ENCODE measurements at places on chromosomes 12 and 14. TPM values are rescaled to one million over a fixed set of nuclear protein-coding genes. Genes with fewer than 3 reads are reported as not detected.
A peak's percentile ranks its signal among the peaks of the same experiment; 100 is the strongest.

- no peaks in the 10 kb centered on the region for H3K27me3 ChIP-seq
- no peaks in the 10 kb centered on the region for H3K36me3 ChIP-seq
- no peak overlapping the region for H3K27ac ChIP-seq
- no peak overlapping the region for H3K4me3 ChIP-seq
- DNase-seq: no peak
- no peaks in the 10 kb centered on the region for H3K4me1 ChIP-seq
Measured at GRCh38 chr12:72694193-72694592, 422.0 kb downstream of the TRHDE start.

DNA sequence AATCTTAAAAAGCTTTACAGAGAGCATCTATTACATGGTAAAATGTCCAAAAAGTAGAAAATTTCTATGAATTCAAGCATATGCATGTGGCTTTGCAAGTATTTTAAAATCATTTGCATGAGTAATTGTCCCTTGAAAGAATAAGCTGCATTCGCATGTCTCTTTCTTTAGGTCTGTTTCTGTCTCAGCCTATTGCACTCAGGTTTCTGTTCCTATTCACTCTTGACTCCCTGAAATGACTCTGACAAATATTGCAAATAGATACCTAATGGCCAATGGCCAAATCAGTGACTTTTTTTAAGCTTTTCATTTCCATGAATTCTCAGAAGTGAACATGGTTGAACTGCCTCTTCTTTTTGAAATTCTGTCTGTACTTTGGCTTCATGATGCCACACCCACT, 6.4 kb upstream of the TTC8 start:
- H3K4me1 ChIP-seq: no peaks in the 10 kb centered on the region
- H3K27me3 ChIP-seq: no peaks in the 10 kb centered on the region
- no peak for DNase-seq
- no peak overlapping the region for H3K4me3 ChIP-seq

Gene PELI2
- 36.3 TPM for total RNA-seq

DNA sequence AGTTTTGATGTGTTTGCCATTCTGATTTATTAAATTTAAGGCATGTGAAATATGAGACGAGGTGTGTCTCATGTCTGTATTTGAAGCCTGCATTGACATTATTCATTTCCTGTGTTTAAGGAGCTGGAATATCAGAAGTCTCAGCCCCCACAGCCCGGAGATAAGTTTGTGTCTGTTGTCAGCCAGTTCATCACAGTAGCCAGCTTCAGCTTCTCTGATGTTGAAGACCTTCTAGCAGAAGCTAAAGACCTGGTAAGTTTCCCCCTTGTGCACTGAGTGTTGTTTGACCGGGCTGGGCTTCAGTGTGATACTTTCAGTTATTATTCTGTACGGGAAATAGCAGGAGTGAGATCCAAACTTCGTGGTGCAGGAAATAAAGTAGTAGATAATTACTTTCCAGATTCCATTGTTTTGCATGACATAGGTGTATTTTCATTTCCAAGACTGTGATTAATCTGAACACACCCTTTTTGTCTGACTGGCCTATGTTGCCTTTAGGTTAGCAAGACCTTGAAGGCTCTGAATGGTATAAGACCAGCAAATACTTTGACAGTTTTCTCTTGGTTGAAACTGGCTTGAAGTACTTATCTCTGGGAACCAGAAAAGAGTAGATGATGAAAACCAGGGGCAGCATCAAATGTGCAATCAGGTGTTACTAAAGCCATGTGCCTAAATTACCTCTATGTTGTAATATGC, 101.5 kb downstream of the GPR135 start:
- H3K27me3 ChIP-seq: no peaks in the 10 kb centered on the region
- H3K4me3 ChIP-seq: peak overlapping the region; percentile 7
- H3K27ac ChIP-seq: peak overlapping the region; percentile 60
- H3K36me3 ChIP-seq: peaks cover 34% of the 10 kb centered on the region
- DNase-seq: no peak

DNA sequence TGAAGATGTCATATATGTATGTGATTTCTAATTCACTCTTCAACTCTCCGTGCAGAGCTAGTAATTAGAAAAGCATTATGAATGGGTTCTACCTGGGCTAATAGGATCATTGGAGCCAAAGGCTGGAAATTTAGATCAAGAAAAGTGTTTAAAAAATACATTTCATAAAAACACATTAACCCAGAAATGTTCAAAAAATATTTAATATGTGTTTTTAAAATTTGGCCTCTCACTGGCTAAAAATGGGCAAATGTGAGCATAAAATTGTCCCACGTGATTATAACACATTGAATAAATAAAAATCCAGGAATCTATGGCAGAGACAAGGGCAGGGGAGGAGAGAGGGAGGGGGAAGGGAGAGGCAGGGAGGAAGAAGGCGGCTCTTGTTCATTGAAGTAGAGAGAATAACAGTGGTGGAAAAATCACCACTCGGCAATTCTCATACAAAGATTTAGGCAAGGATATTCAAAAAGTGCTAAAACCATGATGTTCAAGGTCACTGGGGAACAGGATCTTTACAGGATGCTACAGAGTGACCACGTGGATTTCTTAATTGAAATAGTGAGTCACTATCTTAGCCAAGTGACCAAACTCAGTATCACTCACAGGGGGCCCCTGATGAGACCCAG, 38.8 kb downstream of the FBXO21 start:
- H3K4me1 ChIP-seq: peaks cover 11% of the 10 kb centered on the region
- no peak overlapping the region for H3K27ac ChIP-seq
- no peak overlapping the region for H3K4me3 ChIP-seq
- DNase-seq: no peak
- H3K36me3 ChIP-seq: no peaks in the 10 kb centered on the region

DNA sequence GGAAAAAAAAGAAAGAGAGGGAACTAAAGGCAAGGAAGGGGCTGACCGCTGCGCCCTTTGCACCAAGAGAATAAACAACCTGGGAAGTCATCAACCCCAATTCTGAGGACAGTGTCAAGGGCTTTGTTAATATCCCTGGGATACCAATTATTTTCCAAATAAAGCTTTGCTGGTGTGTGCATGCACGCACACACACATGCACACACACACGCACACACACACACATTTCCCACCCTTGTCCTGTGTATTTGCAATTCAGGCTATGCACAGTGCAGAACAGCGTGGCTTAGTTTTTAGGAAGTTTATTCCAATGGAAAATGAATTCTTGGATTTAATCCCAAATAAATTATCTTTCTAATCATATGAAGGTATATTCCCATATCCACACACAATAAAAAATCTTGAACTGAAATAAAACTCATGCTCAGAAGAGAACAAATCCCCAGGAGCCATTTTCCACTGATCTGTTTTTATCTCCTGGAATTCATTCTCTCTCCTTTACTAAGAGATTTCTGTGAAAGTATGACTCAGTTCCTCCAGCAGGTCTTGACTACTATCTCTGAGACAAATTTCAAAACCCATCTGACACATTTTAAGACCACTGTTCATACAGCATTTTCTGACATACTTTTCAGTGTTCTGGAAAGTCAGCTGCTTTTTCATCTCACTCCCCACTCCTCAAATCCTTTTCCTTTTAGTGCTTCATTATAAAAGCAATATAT, 334.4 kb upstream of the ATP2B1 start:
- no peaks in the 10 kb centered on the region for H3K4me1 ChIP-seq
- no peak for DNase-seq
- H3K27ac ChIP-seq: no peak overlapping the region
- H3K27me3 ChIP-seq: no peaks in the 10 kb centered on the region
- H3K36me3 ChIP-seq: no peaks in the 10 kb centered on the region
- no peak overlapping the region for H3K4me3 ChIP-seq

DNA sequence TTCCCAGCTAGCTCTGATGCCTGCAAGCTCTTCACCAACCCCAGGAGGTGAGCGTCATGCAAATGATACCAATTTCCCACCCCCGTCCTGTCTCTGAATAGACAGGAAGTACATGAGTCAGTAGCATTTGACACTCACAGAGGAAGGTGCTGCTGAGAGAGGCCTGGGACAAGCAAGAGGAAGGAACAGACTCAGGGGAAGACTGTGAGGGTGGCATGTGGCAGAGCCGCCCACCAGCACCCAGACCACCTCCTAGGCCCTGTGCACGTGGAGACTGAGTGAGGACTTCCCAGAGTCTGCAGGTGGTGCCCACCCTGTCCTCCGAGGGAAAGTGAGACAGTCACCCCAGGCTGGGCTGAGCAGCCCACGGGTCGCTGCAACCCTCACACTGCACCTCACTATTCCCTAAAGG, 199.5 kb upstream of the SFSWAP start:
- H3K4me3 ChIP-seq: no peak overlapping the region
- DNase-seq: no peak
- H3K27ac ChIP-seq: no peak overlapping the region
- no peaks in the 10 kb centered on the region for H3K27me3 ChIP-seq
- H3K36me3 ChIP-seq: no peaks in the 10 kb centered on the region
- H3K4me1 ChIP-seq: no peaks in the 10 kb centered on the region

Gene TMTC2
- 35.8 TPM for total RNA-seq

GRCh38 chr12:119178544-119179334, at the start of gene HSPB8:
TSS of gene HSPB8 (plus strand) at chr12:119178931. CDS start at chr12:119179313, 382 bp downstream.
- H3K27me3 ChIP-seq: no peaks in the 10 kb centered on the region
- H3K4me3 ChIP-seq: peak within 1 kb of the TSS; percentile 32
- peak; percentile 63 for DNase-seq
- no peaks in the 10 kb centered on the region for H3K36me3 ChIP-seq

- H3K27ac ChIP-seq: no peak overlapping the region
- no peak for DNase-seq
- peaks cover 30% of the 10 kb centered on the region for H3K4me1 ChIP-seq
- no peaks in the 10 kb centered on the region for H3K27me3 ChIP-seq
- H3K36me3 ChIP-seq: no peaks in the 10 kb centered on the region
- H3K4me3 ChIP-seq: no peak overlapping the region
Measured at GRCh38 chr14:77554816-77555599, 56.4 kb upstream of the ISM2 start.

GRCh38 chr14:94412671-94413638, 24.6 kb upstream of the SERPINA1 start:
- no peak overlapping the region for H3K27ac ChIP-seq
- no peaks in the 10 kb centered on the region for H3K4me1 ChIP-seq
- H3K27me3 ChIP-seq: no peaks in the 10 kb centered on the region
- H3K36me3 ChIP-seq: no peaks in the 10 kb centered on the region
- DNase-seq: no peak
- no peak overlapping the region for H3K4me3 ChIP-seq

- no peak overlapping the region for H3K4me3 ChIP-seq
- no peaks in the 10 kb centered on the region for H3K4me1 ChIP-seq
- no peaks in the 10 kb centered on the region for H3K36me3 ChIP-seq
- H3K27me3 ChIP-seq: no peaks in the 10 kb centered on the region
- H3K27ac ChIP-seq: no peak overlapping the region
- no peak for DNase-seq
Measured at GRCh38 chr14:96422992-96423391, 31.1 kb downstream of the AK7 start.

Gene TXNDC16
- 7.2 TPM for total RNA-seq

DNA sequence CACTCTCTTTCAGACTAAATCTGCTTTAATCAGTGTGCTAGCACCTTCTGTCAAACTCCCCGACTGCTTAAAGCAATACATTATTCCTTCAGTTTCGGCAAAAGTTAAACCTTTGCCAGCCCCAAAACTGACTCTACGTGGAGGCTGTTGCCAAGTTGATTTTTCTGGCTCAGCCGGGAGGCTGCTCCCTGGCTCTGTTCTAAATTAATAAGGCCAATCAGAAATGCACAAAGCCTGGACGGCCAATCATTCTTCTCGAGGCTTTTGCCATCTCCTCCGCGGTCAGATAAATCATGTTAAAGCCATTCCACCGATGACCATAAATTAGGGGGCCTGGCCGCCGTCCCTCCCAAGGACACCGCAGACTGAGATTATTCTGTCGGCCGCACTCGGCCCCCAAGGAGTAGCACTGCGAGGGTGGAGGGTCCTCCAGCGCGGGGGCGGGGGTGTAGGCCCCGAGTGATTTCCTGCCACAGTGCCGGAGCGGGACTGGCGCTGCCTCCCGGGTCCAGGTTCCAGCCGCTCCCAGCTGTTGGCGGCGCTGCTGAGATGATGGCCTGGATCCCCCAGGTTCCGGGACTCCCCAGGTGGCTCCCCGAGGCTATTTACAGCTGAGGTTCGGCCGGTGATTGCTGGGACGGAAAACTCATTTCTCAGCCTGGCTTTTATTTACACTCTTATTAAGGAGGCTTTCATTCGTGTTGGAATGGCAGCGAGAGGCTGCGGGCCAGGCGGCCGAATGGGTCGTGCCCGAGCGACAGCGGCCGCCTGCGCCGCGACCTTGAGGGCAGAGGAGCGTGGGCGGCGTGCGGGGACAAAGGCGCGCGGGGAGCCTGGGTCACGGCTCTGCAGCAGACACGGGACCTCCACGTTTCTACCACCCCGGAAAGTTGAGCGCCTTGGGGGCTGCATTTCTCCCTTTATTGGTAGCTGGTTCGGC, 165.1 kb downstream of the MON2 start:
- H3K36me3 ChIP-seq: no peaks in the 10 kb centered on the region
- H3K27me3 ChIP-seq: no peaks in the 10 kb centered on the region
- peak overlapping the region; percentile 87 for H3K27ac ChIP-seq
- peak overlapping the region; percentile 60 for H3K4me3 ChIP-seq
- peak; percentile 53 for DNase-seq

Gene ZDHHC22
- total RNA-seq: not detected

Gene SYCP3
- not detected for total RNA-seq

DNA sequence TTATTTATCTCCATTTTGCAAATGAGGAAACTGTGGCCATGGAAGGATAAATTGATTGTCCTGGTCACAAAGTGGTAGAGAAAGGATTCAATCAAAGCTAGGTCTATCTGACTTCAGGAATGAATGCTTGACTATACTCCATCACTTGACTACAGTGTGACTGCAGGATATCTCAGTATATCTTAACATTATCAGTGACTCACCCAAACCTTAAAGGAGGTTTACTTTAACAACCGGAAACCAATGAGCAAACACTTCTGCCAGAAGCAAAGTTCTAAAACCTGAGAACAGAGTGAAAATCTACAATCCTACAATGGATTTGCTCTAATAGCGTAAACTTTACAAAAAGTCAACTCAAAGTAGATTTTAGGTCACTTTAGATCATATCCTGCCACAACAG, 277.0 kb downstream of the CEP128 start:
- no peaks in the 10 kb centered on the region for H3K36me3 ChIP-seq
- no peaks in the 10 kb centered on the region for H3K4me1 ChIP-seq
- no peak overlapping the region for H3K27ac ChIP-seq
- no peak for DNase-seq

Gene FOXM1
- total RNA-seq: 0.21 TPM

DNA sequence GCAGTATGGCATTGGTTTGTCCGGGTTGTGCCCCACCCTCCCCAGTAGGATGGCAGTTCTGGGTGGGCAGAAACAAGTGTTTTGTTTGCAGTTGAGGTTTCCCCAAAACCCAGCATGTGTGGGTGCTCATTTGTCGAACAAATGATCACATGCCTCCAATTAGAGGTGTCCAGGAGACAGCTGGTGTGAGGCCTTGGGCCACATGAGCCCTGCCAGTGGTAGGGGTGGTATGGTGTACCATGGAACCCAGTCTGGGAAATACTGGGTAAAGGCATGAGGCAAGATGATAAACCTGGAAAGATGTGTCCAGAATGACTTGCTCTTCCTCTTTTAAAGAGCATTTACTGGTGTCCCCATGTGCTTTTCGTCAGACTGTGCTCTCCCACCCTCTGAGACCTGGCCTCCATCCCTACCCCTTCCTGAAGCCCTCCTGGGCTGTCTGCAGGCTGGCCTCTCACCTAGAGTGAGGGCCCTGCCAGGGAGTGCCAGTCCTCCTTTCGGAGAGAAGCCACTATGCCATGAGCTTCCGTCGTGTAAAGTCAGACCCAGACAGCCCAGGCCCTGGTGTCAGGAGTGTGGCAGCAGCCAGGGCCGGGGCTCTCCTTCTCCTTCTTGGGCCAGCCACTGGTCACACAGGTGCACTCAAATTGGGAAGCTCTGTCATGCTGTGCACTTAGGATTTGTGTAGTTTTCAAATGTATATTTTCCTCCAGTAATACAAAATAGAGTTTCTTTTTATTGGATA, 17.6 kb downstream of the ANKRD9 start:
- no peaks in the 10 kb centered on the region for H3K36me3 ChIP-seq
- no peak overlapping the region for H3K27ac ChIP-seq
- no peaks in the 10 kb centered on the region for H3K4me1 ChIP-seq
- H3K4me3 ChIP-seq: no peak overlapping the region
